ENCODE measurements at places on chromosomes 7 and 10. TPM values are rescaled to one million over a fixed set of nuclear protein-coding genes. Genes with fewer than 3 reads are reported as not detected.

Gene OPALIN
- total RNA-seq = not detected

Gene POLR2J2
- 3.7 TPM for total RNA-seq

Gene RBP3
- total RNA-seq = not detected

Gene GRM3
- not detected for total RNA-seq

Gene GPR15LG
- total RNA-seq = 0.20 TPM

Gene PTF1A
- total RNA-seq = not detected

Gene MMP21
- total RNA-seq = 0.20 TPM
